ENCODE measurements at places on chromosomes 11 and 22.

GRCh38 chr11:133047036-133047770 lies 485.1 kb downstream of the OPCML start:
- DNase-seq: no peak

GRCh38 chr22:37218771-37219411 lies 6.6 kb upstream of the SSTR3 start:
- no peak for DNase-seq

- peak; percentile 25 for DNase-seq
Observed at GRCh38 chr11:73288873-73289707, 17.0 kb downstream of the P2RY6 start.

DNA sequence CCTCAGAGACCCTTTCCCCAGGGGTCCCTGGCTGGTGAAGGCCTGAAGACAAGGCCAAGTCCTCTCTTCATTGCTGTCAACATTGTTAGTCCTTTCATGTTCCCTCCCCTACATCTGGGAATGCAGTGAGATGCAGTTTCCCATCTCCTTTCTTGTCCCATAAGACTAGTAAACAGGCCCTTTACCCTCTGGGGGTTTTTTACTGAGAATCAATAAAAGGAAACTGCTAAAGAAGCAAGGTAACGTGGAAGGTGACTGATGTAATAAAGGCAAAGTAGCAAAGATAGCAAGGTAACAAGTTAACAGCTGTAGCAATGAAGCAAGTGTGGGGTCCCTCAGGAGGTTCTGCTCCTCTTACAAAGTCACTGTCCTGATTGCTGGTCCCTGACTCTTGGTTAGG lies 37.3 kb downstream of the TEAD1 start:
- DNase-seq: no peak

- DNase-seq: no peak
Observed at GRCh38 chr11:119169282-119169719, 776 bp downstream of the NLRX1 start.
